ENCODE measurements at places on chromosomes 11 and 22. TPM values are rescaled to one million over a fixed set of nuclear protein-coding genes. Genes with fewer than 3 reads are reported as not detected.

DNA sequence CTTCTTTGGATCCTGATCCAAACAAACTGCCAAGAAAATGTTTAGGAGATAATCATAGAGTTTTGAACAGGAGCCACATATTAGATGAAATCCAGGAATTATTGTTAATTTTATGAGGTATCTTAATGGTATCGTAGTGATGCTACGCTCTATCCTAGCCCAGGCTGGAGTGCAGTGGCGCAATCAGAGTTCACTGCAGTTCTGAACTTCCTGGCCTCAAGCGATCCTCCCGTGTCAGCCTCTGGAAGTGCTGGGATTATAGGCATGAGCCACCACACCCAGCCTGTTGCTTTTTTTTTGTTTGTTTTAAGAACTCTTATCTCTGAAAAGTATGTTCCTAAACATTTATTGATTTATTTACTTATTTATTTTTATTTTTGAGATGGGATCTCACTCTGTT, 2.4 kb downstream of the GSTT4 start:
- no peak for DNase-seq

GRCh38 chr11:59755701-59756557, 753 bp downstream of the STX3 start:
- DNase-seq: no peak

GRCh38 chr11:19382131-19382611, 141.4 kb upstream of the E2F8 start:
- no peak for DNase-seq

Gene RIMBP3C
- total RNA-seq: 0.24 TPM

DNA sequence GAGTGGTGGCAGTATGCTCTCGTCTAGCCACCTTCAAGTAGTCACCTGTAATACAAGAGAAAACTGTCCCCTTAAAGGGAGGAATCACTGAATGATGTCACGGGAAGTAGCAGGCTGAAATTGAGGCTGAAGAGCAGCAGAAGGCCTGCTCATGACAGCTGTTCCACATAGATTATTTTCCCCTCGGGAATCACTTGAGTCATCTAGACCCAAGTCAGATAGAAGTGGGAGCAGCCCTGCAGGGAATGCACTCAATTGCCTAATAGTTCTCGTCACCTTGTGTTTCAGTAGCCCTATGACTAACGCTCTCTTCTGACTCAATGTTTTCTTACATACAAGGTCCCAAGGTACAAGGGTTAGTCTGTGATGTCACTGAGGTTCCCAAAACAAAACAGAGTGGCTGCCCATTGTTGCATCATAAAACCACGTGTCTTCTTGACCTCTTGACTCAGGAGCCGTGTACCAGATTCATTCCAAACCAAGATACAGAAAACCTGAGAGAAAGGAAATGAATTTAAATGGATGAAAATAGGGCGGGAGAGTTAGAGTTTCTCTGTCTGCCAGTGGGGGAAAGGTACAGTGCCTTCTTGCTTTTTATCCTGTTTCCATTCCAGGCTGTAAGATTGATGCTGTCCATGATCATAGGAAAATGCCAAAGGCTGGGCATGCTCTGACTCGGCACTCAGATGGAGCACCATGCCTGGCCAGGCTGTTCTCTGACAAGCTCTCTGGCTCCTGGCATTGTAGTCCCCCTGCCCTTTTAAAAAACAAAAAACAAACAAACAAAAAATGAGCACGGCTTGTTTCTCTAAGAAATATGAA, 21.6 kb upstream of the C11orf96 start:
- no peak for DNase-seq

DNA sequence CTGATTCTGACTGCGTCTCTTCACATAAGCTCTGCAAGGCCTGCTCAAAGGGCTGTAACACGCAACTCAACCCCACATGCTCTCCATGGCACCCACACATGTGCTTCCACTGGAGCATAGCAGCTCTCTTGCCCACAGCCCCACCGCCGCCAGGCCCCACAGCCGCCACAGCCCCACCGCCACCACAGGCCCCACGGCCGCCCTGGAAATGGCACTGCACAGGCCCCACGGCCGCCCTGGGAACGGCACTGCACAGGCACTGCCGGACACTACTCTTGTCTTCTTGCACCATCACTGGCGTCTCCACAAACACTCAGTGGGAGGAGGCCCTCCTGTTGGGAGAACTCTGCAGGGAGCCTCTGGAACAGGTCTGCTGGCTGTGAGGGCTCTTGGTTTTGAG, 8.6 kb downstream of the MOB2 start:
- no peak for DNase-seq

GRCh38 chr11:3221408-3222002, 2.9 kb upstream of the MRGPRG start:
- DNase-seq: no peak

Gene AAMDC
- total RNA-seq: 6.2 TPM

DNA sequence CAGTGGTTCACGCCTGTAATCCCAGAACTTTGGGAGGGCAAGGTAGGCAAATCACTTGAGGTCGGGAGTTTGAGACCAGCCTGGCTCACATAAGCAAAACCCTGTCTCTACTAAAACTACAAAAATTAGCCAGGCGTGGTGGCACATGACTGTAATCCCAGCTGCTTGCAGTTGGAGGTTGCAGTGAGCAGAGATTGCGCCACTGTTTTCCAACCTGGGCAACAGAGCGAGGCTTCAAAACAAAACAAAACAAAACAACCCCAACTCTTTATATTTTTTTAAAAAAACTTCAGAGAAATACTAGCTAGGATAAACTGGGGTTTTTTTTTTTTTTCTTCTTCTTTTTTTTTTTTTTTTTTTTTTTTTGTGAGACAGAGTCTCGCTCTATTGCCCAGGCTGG, 31.8 kb upstream of the RAPSN start:
- DNase-seq: no peak

GRCh38 chr22:44702479-44703198, 635 bp downstream of the PRR5 start:
- DNase-seq: no peak

GRCh38 chr11:117663414-117663813, 133.6 kb downstream of the DSCAML1 start:
- DNase-seq: no peak

DNA sequence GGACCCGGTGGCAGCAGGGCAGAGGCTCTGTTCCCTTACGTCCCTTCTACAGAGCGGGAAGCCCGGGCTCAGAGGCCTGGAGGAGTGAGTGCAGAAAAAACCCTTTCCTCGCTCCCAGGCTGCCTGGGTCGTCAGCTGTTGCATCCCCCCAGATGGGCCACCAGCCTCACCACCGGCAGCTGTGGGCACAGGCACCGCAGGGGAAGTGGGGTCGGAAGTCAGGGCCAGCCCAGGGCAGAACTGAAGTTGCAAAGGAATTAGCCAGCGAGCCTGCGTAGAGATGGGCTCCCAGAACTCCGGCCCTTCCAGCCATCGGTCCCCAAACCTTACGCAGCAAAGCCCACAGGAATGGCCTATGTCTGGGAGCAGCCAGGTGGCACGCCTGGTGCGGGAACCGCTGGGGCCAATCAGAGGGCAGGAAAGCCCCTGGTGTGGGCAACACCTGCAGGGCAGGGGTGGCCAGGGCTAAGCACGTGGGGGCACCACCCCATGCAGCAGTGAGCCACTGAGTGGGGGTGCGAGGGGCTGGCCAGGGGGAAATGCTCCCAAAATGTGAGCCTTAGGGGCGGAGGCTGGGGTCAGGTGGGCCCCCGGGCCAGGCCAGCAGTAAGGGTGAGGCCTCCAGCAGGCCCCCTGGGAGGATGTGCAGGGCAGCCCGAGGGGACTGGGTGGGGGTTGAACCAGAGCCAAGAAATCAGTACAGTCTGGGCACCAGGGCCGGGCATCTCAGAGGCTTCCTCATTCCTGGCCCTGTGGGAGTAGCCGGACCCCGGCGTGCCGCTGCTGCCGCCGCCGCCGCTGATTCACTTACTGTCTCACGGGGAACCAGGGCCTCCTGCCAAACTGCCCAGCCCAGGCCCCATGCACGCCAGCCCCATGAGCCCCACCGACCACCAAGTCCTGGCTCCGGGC, 58.2 kb downstream of the WNT7B start:
- DNase-seq: no peak

Gene TMEM132A
- total RNA-seq: 25.0 TPM

DNA sequence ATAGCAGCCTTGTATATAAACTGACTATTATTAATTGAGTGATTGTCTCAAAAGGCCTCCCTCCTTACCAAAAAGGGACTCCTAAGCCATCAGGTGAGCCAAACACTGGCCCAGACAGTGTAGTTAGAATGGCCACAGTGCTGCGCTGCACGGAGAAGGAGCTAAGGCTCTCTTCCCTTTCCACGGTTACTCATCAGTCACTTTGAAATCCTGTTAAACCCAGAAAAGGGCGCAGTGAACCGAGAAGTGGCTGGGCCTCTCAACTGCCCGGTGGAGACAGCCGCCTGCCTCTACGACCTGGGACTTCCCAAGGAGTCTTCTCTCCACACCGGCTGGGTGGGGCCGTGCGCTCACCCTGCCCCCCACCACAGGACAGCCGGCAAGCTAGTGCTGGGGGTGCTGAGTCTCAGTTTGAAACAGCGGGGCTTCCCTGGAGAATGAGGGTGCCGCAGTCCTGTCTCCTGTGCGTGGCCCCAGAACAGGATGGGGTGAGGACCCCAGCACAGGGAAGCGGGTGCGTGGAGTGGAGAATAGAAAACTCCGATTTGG, 1.3 kb downstream of the MYH9 start:
- DNase-seq: peak; percentile 63

DNA sequence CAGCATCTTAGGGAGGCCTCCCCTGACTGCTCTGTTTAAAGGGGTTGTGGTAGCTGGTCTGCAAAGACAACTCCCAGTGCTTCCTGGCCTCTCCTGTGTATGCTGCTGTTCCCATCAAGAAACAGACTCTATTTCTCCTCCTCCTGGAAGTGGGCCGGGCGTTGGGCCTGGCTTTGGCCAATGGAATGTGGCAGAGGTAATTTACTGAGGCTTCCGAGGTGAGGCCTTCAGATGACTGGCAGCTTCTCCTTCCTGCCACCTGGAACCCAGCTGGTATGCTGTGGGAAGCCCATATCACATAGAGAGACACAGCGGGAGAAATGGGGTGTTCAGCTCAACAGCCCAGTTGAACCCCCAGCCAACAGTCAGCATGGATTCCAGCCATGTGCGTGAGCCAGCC, 25.1 kb upstream of the EIF3D start:
- no peak for DNase-seq

DNA sequence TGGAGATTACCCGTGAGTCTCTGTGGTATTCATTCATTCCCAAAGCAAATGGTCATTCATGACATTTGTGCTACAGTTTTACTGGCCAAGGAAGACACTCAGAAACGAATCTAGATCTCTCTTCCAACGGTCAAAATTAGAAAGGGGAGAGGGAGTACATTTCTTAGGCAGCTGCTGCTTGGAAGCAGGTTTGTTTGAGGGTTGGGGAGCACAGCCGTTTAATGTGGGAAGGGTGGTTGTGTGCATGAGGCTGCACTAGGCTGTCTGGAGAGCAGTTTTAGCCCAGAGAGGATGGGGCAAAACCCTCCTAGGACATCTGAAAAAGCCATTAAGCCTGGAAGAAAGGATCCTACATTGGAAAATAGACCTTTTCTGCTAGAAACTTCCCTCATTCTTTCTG, 29.7 kb upstream of the TIMP3 start:
- DNase-seq: no peak

Gene LSP1
- total RNA-seq: 478 TPM

DNA sequence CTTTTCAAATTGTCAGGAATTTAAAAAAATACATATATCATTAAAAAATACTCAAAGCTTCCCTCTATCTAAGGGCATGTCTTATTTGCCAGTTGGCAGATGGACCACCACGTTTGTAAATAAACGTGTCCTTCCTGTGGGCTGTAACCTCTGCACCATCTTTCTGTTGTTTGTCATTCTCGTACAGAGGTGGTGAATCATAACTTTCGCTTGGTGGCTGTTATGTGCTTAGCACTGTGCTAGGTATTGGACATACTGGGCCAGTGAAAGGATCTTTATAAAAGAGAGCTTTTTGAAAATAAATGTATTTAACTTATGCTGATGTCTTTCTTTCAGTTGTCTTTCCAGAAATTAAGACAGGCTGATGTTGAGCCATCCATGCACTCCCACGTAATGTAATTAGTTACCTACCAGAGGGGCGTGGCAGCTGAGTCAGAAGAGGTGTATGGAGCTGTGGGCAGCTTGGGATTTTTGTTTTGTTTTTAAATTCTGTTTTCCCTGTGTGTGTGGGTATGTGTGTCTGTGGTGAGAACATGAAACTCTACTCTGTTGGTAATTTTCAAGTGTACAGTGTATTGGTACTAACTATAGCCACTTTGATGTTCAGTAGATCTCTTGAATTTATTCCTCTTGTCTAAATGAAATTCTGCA, 62.7 kb downstream of the TECTA start:
- peak; percentile 4 for DNase-seq

DNA sequence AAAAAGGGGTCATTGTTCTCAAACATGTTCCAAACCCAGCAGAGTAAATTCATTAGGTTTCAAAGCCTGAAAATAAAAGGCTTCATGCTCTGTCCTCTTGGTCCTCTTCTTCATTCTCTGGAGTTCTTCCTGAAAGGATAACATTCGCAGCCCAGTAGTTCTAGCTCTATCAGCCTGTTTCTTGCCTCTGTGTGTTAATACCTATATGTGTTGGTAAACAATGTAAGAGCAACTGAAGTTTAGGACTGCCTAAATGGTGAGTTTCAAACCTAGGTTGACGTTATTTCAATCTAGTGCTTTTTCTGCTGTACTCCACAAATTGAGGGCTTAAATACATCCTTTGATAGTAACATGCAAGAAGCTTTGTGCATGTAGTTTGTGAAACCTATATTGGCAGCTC, 9.4 kb downstream of the AASDHPPT start:
- DNase-seq: no peak

DNA sequence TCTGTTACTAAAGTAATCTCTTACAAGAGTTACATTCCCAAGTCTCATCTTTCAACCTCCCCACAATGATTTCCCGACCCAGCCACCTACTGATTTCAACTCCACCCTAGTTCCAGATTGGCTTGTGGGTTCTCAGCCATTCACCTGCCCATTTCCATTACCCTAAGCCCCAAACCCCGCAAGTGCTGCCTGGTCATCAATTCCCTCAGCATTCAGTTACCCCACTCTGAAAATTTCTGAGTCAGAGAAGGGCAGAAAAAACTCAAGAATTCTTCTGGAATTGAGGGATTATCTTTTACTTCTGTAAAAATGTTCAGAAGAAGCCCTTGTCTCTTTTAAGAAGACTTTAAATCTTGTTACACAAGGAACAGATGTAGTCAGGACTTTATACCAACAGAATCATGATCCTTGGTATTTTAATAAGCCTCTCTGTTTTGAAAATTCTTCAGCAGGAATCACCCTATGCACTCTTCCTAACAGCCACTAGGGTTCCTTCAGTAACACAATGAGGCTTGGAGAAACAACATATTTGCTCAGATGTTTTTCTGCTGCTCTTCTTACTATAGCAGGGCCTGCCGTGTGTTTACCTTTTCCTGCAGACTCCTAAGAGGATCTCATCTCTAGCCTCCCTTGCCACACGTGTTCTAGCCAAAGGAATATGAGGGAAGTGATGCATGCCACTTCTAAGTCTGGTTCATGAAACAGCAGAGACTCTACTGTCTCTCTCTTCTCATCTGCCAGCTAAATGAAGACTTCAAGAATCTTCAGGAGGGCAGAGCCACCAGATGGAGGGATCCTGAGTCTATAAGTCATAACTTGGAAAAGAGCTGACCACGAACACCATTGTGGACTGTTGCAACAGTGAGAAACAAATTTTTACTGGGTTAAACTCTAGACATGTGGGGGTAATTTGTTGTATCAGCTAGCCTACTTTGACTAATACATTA, 29.3 kb upstream of the PAMR1 start:
- no peak for DNase-seq

Gene BTBD18
- total RNA-seq: not detected

Gene TNNT3
- not detected for total RNA-seq

GRCh38 chr11:83007909-83008580, 63.7 kb downstream of the RAB30 start:
- DNase-seq: no peak

Gene CNGA4
- not detected for total RNA-seq

All from GM12878 (cell line).